Dermis microvascular lymphatic vessel endothelial cell (primary cell): ENCODE measurements at places on chromosomes 2 and 18. TPM values are rescaled to one million over a fixed set of nuclear protein-coding genes. Genes with fewer than 3 reads are reported as not detected.
A peak's percentile ranks its signal among the peaks of the same experiment; 100 is the strongest.

DNA sequence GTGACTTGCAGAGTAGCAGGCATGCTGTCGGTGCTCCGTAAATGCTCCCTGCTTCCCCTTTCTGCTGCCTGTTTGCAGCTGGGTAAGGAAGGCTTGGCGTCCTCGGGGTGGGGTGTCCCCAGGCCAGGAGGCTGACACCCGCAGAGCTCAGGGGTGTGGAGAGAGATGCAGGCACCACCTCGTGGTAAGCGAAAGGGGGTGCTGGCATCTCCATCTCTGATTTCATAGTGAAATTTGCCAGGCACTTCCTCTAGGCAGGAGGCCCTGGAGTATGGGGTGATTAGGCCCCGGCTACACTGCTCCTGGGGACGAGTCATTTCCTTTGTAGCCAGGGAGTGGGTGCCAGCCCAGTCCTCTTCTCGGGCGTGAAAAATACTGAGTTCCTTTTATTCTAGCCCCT, 160.4 kb downstream of the KLHL29 start:
- DNase-seq, result no peak

- no peak for DNase-seq
These were observed 39.5 kb downstream of the PTGR3 start for GRCh38 chr18:75169411-75169810.

- peak; percentile 48 for DNase-seq
These were observed 117.7 kb upstream of the MCFD2 start for GRCh38 chr2:47033102-47033880.

DNA sequence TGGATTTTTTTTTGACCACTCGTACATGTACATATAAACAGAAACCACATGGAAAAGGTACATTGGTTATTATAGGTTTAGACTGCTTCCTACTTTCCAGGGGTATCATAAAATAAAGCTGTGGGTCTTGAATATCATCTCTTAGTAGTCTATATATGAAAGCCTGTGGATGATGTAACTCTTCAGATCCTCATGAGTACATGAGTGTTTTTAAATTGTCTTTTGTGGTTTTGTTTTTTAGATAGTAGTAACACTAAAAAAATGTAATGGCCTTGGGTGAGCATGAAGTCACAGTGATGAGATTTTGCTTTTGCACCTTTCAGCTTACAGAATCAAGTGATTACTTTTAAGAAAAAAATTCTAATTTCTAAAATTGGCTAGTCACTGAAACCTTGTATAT, 80.2 kb downstream of the RAB3GAP1 start:
- DNase-seq, result no peak

DNA sequence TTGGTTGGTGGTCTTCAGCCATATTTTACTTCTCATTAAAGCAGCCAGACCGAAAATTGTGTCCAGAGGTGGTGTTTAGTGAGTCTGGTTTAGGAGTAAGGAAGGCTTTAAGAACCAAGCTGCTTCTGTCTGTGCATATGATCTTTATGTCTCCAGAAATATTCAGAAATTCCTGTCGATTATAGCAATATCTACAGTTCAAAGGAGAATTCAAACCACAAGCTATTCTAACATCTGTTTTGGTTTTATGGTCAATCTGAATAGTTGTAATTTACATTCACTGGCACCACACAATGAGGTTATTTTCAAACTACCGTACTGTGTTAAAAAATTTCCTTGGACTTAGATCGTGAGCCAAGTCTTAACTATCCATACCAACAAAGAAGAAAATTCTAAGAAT, 11.3 kb downstream of the UPP2 start:
- no peak for DNase-seq

GRCh38 chr2:221708902-221709301, 136.8 kb upstream of the EPHA4 start:
- DNase-seq, result no peak

DNA sequence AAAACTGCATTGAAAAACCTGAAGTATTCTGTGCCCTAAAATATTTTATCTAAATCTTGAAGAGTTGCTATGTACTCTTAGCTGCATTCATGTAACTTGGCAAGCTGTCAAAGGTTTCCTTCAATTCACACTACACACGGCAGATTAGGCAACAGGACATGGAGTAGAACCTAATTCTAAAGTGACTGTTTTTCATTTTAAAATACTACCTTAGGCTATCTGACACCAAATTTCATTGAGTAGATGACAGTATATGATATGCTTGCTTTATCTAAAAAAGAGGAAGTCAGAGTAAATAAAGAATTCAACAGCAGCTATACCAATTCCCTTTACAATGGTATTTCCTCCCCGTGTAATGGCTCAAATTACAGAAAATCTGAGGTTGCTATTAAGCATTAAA, 45.4 kb downstream of the EXOC6B start:
- DNase-seq, result peak; percentile 74

DNA sequence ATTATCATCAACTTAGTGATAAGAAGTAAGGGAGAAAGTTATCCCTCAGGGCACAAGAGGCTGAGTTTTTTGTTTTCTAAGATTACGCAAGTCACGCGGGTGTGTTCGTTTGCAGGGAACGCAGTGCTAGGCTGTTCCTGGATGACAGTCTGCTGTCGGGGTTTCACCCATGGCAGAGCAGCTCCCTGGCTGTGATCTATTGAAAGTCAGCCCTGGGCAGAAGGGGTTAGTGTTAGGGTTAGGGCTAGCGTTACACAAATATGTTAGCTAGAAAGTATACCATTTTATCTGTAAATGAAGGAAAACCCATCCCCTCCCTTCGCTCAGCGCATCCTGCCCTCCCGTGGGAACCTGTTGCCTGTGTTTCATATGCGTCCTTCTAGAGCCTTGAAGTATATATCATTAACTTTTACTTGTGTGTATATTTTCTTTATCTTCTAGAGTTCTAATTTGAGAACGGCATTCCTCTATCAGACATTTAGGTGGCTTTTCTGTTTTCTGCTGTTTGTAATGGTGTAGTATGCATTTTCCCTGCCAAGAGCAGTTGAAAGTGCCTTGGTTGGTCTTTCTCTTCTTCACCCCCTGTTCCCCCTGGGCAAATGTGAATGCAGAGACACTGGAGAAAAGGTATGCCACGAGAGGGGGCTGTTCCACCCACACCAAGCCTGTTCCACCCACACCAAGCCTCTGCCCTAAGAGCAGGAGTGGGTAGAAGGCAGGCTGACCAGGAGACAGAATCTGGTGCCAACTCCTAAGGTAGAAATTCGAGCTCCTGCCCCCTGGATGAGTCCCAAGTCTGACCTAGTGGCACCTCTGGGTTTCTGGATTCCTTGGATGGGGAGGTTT, 47.0 kb downstream of the ARMC9 start:
- peak; percentile 21 for DNase-seq

GRCh38 chr2:36446294-36446693, 90.7 kb downstream of the CRIM1 start:
- no peak for DNase-seq

- no peak for DNase-seq
These were observed 58.1 kb upstream of the ALPP start for GRCh38 chr2:232320443-232320803.

DNA sequence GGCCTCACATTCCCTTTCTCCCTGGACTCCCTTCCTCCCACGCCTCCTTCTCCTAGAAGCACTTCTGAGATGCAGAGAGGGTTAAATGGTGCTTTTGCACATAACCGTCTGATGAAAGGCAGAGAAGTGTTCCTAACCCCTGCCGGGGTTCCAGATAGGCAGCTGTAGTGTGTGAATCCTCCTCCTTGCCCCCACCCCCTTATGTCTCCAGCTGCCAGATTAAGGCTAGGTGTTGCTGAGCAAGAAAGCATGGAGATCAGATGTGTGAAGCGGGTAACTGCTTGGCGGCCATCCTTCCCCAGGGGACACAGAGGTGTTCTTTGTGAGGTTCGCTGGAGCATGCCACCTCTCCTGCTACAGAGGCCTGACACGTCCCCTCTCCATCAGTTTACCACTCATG, 88.3 kb downstream of the NRP2 start:
- DNase-seq, result no peak

- DNase-seq, result no peak
These were observed 135.7 kb downstream of the ARHGAP28 start for GRCh38 chr18:6865251-6865650.

GRCh38 chr2:234414596-234414995, 82.3 kb downstream of the ARL4C start:
- DNase-seq, result no peak

DNA sequence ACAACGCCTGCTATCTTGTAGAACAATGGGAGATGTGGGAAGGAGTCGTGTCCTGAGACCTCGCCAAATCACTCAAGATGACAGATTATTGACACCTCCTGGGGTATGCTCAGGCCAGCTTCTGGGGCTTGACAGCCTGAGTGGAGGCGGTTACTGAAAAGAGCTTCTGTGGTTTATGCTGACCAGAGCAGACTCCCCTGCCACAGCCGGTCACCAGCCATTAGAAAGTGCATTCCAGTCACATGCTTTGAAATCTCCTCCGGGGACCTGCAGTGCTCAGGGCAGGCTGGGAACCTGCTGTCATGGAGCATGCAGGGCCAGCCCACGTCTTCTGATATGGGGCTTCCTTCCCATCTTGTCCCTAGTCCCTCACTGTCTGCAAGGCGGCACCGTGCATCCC, 215.9 kb downstream of the SEPTIN10 start:
- no peak for DNase-seq

DNA sequence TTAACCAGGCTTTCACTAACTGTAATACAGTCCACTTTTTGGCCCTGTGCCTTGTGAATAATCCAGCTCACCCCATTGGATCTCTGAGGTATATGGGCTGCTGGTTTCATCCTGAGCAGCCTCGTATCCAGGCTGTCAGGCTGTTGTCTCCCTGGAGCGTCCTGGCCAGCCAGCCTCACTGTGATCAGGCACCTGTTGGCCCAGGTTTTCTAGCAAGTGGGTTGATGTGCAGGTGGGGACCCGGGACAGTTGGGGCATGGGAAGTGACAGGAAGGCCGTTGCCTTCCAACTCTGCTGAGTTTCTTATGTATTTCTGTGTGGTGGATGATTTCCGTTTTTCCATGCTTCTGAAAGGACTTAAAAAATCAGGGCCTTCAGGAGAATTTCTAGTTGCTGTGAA, 132.4 kb downstream of the ACOXL start:
- DNase-seq, result no peak

DNA sequence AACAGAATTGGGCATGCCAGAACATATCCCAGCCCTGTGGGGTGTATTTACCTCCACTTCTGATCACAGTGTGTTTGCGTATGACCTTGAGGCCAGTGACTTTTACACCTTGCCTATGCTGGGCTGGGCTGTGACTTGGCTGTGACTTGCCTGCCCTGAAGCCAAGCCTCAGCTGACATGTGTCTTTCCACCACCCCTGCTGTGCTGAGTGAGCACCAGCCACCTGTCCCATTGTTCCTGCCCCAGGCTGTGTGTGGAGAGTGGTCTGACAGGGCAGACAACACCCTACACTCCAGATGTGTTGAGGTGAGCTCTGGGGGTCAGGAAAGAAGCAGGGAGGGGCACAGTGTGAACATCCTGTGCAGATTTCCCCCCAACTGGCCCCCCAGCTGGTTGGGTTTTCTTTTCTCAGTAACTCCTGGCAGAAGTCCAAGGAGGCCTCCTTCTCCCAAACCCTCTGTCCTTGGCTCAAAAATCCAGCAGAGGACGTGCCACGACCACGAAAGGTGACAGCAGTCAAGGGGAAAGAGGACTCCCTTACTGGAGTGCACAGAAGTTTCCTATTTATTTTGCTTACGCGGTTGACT, 5.1 kb upstream of the STEAP3 start:
- DNase-seq, result peak; percentile 54

The CNDP1 gene
- not detected in 2 replicates for total RNA-seq

The BCL2 gene
- 1.3 and 1.8 TPM in 2 replicates for total RNA-seq

The C2orf80 gene
- total RNA-seq, result not detected in 2 replicates

The KCNG2 gene
- total RNA-seq, result 0.26 and 2.4 TPM in 2 replicates

The SF3B6 gene
- 106 and 139 TPM in 2 replicates for total RNA-seq

The PTPN18 gene
- total RNA-seq, result 20.0 and 27.4 TPM in 2 replicates

The LRRC30 gene
- not detected in 2 replicates for total RNA-seq

The TRIM54 gene
- 0.26 and 0.51 TPM in 2 replicates for total RNA-seq

The LONRF2 gene
- total RNA-seq, result not detected in 2 replicates

The KIF5C gene
- total RNA-seq, result under 0.01 TPM in 2 replicates

The EVX2 gene
- total RNA-seq, result not detected in 2 replicates
